Stomach (tissue), 19 donors: ENCODE measurements at places on chromosomes 1 and 21. TPM values are rescaled to one million over a fixed set of nuclear protein-coding genes. Genes with fewer than 3 reads are reported as not detected.

DNA sequence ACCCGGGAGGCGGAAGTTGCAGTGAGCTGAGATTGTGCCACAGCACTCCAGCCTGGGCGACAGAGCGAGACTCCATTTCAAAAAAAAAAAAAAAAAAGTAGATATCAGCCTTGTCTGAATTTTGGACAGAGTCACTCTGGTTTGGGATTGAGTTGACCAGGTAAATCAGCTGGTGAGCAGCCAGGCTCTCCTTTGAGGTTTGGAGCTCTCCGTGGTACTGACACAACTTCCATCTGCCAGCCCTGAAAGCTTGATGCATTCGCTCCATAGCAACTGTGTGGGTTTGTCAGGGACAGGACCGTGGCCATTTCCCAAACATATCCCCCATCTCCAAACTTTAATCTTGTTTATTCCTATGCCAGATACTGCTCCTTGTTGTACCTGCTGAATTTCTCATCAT is 155.2 kb downstream of the DMRTA2 start:
- no peak for DNase-seq

- DNase-seq = peak; percentile 97
Measured at GRCh38 chr1:155244368-155245162, 10.7 kb downstream of the ENTREP3 start.

- DNase-seq = no peak
Measured at GRCh38 chr1:107687849-107688753, 276.9 kb downstream of the VAV3 start.

GRCh38 chr1:173470608-173471007 is 6.5 kb upstream of the PRDX6 start:
- DNase-seq = no peak

- DNase-seq = no peak
Measured at GRCh38 chr1:194889310-194889709, 1702.9 kb upstream of the B3GALT2 start.

GRCh38 chr1:222047366-222047765 is 305.5 kb upstream of the DUSP10 start:
- DNase-seq = peak; percentile 15

DNA sequence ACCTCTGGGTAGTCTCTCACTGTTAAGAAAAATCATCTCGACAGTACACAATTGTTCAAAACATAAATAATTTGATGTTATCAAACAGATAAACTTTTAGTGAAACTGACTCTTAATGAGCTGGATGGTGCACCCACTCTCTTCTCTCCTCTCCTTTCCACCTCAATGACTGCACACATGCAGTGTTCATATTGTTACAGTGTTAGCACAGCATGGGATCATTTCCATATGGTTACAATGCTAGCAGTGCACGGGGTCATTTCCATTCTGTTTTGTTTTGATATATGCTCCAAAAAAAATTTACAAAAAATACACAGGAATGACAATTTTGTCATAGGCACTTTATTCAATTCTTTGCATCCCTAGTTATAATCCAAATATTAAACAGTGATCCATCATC is 26.4 kb upstream of the RNF187 start:
- no peak for DNase-seq

- DNase-seq = no peak
Measured at GRCh38 chr1:10906866-10907519, 105.5 kb upstream of the TARDBP start.

DNA sequence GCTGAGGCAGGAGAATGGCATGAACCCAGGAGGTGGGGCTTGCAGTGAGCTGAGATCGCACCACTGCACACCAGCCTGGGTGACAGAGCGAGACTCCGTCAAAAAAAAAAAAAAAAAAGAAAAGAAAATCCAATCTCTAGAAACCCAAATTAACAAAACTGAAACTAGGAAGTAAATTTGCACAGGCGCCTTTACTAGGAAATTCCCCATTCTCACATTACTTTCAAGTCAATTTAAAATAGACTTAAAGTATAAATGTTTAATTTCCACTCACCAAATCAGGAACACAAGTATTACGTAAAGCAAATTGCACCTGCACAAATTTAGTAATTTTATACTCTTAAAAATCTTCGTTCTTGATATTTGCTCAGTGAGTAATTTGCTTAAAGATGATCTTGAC is 67.8 kb upstream of the BCAR3 start:
- DNase-seq = no peak

- DNase-seq = no peak
Measured at GRCh38 chr1:148353461-148354283, 129.4 kb downstream of the PPIAL4G start.

GRCh38 chr1:75582725-75583261 is 28.1 kb downstream of the SLC44A5 start:
- DNase-seq = no peak

- DNase-seq = no peak
Measured at GRCh38 chr1:151849126-151849525, 4.4 kb downstream of the THEM5 start.

GRCh38 chr1:112044745-112045144 is 55.3 kb upstream of the KCND3 start:
- DNase-seq = no peak

DNA sequence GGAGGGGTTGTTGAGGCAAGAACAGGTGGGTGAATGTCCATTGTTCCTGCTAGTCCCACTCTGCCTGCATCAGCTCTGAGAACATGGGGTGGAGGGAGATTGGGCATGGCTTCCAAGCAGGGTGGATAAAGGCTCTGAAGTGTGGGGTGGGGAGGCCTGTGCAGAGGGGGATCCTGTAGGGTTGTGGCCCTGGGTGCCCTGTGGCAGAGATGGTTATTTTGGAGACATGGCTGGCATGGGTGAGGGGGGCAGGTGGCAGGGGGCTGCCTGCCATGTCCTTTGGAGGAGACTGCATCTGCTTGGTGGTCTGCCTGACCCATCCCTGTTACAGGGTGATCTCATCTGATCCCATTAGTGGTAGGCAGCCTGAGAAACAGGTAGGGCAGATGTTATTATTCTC is 11.2 kb downstream of the MYOG start:
- no peak for DNase-seq

GRCh38 chr1:152182431-152182830 is 23.4 kb upstream of the RPTN start:
- no peak for DNase-seq

DNA sequence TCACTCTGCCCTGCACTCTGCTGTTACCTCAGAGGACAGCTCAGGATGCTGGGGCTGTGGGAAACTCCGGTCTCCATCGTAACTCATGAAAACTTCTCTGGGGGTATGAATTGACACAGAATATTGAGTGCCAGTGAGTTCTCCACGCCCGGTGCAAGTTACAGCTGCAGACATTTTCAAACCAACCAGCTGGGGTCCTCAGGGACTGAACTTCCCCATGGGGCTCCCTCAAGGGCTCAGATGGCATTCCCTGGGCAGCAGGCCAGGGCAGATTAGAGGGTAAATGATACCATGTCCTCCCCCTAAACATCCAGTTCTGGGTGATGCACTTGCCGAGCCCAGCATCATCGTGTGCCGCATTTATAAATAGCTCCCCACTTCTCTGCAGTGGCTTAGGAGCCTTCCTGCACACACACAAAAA is 27.8 kb upstream of the CCSAP start:
- no peak for DNase-seq

GRCh38 chr1:116356067-116356466 is 17.0 kb upstream of the ATP1A1 start:
- DNase-seq = no peak

GRCh38 chr1:230326971-230327891 is 98.9 kb downstream of the PGBD5 start:
- DNase-seq = no peak

- no peak for DNase-seq
Measured at GRCh38 chr1:202304375-202304774, 37.4 kb downstream of the UBE2T start.

DNA sequence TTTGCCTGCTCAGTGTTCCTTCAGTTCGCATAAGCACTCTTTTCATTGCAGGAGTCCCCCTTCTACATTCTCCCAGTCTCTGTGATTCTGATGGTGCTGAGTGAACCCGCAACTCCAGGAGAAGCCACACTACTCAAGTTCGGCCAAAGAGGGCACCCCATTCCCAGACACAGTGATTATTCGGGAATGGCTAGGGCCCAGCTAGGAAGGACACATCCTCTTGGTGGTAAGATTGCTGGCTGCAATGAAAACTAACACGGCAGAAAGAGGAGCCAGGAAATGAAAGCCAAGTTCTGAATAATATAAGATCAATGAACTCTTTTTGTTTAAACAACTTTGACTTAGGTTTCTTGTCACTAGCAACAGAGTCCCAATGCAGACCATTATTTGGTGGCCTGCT is 14.9 kb downstream of the CREG1 start:
- DNase-seq = no peak

- no peak for DNase-seq
Measured at GRCh38 chr1:155976913-155977689, 1.2 kb downstream of the ARHGEF2 start.

- peak; percentile 30 for DNase-seq
Measured at GRCh38 chr1:219317762-219318353, 144.2 kb downstream of the LYPLAL1 start.

GRCh38 chr1:9085306-9085940 is 16.0 kb upstream of the SLC2A5 start:
- DNase-seq = no peak

DNA sequence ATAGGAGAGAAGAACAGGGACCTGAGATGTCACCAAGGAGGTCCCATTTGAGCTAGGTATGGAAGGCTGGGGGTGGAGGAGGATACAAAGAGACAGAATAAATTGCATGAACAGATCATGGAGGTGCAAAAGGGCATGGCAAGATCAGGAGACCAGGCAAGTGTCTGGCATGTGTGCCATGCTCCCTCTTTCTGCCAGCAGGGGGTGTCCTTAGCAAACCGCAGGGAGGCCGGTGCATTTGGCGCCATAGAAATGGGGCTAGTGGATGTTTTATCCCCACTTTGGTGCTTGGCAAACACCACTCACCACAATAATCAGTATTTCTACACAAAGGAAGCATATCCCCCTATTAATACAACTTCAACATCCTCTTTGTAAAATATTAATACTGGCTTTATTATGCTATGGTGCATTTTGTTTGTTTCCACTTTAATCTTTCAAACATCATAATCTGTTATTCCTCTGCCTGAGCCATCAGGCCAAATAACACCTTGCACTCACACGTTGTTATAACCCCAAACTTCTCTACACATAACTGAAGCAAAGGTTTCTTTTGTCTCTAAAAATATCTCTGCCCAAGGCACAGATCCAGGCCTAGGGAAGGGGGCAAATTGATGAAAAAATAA is 25.9 kb downstream of the S100A6 start:
- peak; percentile 55 for DNase-seq

GRCh38 chr1:166950156-166950555 is 25.2 kb downstream of the ILDR2 start:
- DNase-seq = no peak

GRCh38 chr21:28801906-28802305 is 190.8 kb downstream of the LTN1 start:
- DNase-seq = no peak

GRCh38 chr1:30417701-30418046 is 305.7 kb downstream of the MATN1 start:
- no peak for DNase-seq

DNA sequence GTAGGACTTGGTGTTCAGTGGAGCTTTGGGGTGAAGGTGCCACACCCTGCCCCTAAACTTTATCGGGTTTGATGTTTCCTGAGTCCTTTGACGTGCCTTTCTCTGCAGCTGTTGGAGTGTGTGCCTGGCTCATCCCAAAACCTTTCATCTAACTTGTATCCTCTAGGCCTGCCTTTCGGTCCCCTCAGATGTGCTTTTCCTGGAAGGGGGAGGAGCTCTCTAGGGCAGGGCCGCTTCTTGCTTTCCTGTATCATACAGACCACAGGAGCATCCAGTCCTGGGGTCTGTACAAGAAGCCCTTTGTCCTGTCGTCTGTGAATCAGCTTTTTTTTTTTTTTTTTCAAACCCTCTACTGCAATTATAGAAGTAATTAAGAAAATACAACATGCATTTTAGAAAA is 35.7 kb downstream of the PTGFRN start:
- DNase-seq = no peak

GRCh38 chr1:8022395-8023286 is 3.5 kb downstream of the ERRFI1 start:
- no peak for DNase-seq

GRCh38 chr1:177488722-177489121 is 318.0 kb downstream of the BRINP2 start:
- no peak for DNase-seq

- no peak for DNase-seq
Measured at GRCh38 chr21:22019766-22020165, 1021.6 kb downstream of the NCAM2 start.

GRCh38 chr21:31236528-31236927 is 107.5 kb downstream of the TIAM1 start:
- no peak for DNase-seq

GRCh38 chr1:156846643-156847042 is 12.3 kb downstream of the INSRR start:
- DNase-seq = no peak

- DNase-seq = peak; percentile 95
Measured at GRCh38 chr1:33342041-33342723, 21.3 kb upstream of the A3GALT2 start.

DNA sequence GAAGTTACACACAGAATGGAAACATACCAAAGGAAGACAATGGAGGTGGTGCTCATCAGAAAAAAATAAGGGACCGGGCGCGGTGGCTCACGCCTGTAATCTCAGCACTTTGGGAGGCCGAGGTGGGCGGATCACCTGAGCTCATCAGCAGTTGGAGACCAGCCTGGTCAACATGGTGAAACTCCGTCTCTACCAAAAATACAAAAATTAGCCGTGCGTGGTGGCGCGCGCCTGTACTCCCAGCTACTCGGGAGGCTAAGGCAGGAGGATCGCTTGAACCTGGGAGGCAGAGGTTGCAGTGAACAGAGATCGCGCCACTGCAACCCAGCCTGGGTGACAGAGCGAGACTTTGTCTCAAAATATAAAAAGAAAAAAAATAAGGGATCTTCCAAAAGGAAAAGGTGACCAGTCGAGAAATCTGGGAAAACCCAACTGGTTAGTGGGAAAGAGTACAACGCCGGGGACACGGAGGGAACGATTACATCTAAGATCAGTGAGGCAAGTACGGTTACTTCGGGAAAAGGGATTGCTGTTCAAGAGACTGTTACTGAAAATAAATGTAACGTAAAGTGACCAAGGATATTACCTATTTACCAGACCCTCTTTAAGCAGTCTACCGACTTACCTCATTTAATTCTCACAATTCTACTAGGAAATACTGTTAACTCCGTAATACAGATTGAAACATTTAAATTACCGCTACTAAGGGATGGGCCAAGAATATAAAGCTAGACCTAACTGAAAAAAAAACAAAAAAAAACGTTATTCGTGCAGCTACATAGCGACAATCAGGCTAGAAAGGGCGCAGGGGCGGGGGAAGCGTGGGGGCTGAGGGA is 822 bp downstream of the CCT3 start:
- no peak for DNase-seq

Gene CYP2J2
- polyA plus RNA-seq = 2.7 TPM

Gene CD101
- 1.4 TPM for polyA plus RNA-seq

Gene MYBPHL
- polyA plus RNA-seq = 0.45 TPM

Gene BSND
- not detected for polyA plus RNA-seq

Gene EXO1
- 1.0 TPM for polyA plus RNA-seq

Gene IGSF5
- not detected for polyA plus RNA-seq

Gene PCAT6
- 2.7 TPM for polyA plus RNA-seq

Gene SLC22A15
- 2.9 TPM for polyA plus RNA-seq

Gene TTF2
- 4.1 TPM for polyA plus RNA-seq

Gene MLLT11
- 2.4 TPM for polyA plus RNA-seq

Gene C1QA
- polyA plus RNA-seq = 109 TPM

Gene CELA3A
- 62.9 TPM for polyA plus RNA-seq

Gene KRTAP19-1
- polyA plus RNA-seq = not detected

Gene ZNF683
- 0.25 TPM for polyA plus RNA-seq
